Stimulated activated CD8-positive, alpha-beta memory T cell treated with anti-CD3 and anti-CD28 coated beads, Interleukin-2, amount 100 ng/mL, for 1 hour (primary cell): ENCODE measurements at places on chromosomes 3 and 15.

GRCh38 chr3:53192608-53193007 is 31.6 kb downstream of the PRKCD start:
- no peak for DNase-seq

GRCh38 chr3:184134746-184135148 is 411 bp upstream of the EIF2B5 start:
- DNase-seq, result no peak

GRCh38 chr3:151421938-151422337 is 37.4 kb upstream of the P2RY12 start:
- no peak for DNase-seq

GRCh38 chr3:123424321-123424998 is 24.4 kb downstream of the ADCY5 start:
- DNase-seq, result no peak

DNA sequence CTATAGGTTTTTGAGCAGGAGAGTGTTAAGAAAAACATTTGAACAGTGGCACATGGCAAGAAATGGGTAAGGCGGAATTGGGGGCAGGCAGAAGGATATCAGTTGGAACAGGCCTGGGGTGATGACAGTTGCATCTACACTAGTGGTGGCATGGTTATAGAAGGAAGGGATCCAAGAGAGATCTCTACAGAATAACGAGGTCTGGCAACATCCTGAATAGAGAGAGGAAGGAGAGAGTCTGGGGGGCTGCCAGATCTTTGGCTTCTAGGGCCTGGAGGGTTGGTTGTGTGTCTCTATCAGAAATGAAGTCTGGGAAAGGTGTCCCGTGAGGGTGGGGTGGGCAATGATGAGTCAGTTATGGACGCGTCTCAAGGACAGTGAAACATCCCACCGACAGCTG is 26.3 kb downstream of the FSTL1 start:
- DNase-seq, result no peak

- no peak for DNase-seq
These were observed 145.9 kb upstream of the LRRFIP2 start for GRCh38 chr3:37320276-37320675.

DNA sequence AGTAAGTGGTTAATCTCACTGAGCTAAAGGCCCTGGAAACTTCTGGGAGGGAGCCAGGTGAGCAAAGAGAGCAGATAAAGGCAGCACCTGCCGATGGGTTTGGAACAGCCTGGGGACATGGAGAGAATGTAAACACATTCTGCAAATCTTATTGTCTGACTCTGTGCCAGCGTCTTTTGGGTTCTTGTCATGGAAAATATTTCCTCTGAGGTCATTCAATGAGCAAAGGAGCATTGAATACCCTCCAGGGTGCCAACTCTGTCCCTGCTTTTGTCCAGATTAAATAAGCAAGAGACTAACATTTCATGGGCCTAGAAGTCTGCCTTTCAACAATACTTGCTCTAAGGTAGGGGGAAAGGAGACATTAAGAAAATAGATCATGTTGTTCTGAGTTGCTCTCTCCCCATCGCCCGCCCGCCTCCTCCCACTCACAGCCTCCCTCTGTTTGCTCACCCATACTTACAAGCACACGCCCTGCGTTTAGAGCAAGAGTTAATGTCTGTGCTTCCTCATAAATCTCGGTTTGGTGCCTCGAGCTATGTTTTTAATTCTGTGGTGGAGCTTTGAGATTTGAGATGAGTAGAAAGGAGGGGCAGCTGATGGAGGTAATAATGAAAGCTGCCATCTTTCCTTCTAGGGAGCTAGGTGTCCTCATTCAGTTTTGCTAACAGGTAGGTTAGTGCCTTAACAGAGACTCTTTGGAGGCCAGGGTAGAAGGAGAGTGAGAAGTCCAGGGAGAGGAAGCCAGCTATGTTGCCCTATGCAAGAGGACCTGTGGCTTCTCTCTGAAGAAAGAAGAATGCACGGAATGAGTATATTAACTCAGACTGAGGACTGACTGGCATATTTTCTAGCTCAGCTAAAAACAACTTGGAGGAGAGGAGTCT is 132.9 kb downstream of the TPRG1 start:
- DNase-seq, result no peak

DNA sequence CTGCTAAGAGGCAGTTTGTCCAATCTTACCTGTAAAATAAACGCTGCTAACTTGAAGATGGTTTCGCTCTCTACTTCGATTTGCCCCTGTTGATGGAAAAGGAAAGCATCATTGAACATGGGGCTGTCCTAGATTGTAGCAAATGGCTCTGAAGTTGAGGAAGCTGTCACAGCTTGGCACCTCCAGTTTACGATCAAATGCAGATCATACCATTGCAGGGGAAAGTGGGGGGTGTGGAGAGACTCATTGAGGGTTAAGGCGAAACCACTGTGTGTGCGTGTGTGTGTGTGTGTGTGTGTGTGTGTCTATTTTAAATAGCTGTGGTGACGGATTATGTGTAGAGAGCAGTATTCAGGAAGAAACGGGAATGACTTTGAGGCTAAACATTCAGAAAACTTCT is 127.6 kb upstream of the LMOD3 start:
- no peak for DNase-seq

DNA sequence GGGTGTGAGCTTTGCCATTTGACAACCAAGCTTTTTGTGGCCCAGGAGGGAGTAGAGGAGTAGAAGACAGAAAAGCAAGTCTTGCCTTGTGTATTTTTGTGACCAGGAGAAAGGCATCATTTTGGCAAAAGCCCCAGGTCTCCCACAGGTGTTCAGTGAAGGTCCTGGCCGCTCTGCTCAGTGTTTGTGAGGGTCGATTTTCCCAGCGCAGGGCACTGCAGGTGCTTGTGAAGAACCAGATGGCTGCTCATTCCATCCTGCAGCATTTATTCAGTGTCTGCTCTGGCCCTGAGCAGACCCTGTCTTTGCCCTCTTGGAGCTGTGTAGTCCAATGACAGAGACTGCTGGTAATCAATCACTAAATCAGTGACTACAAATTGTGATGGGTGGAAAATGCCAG is 19.5 kb downstream of the TRAK1 start:
- no peak for DNase-seq

GRCh38 chr15:32899126-32899596 is 181.4 kb downstream of the GREM1 start:
- no peak for DNase-seq

- no peak for DNase-seq
These were observed 57.4 kb downstream of the ARHGAP31 start for GRCh38 chr3:119351581-119351980.

DNA sequence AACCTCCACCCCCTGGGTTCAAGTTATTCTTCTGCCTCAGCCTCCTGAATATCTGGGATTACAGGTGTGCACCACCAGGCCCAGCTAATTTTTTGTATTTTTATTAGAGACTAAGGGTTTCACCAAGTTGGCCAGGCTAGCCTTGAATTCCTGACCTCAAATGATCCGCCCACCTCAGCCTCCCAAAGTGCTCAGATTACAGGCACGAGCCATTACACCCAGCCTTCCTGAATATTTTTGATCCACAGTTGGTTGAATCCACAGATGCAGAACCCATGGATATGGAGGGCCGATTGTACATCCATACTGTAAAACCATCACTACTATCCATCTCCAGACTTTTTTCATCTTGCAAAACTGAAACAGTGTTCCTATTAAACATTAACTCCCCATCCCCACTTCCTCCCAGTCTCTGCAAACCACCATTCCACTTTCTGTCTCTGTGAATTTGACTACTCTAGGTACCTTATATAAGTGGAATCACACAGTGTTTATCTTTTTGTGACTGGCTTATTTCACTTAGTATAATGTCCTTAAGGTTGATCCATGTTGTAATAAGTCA is 8.2 kb upstream of the TMEM62 start:
- DNase-seq, result no peak

DNA sequence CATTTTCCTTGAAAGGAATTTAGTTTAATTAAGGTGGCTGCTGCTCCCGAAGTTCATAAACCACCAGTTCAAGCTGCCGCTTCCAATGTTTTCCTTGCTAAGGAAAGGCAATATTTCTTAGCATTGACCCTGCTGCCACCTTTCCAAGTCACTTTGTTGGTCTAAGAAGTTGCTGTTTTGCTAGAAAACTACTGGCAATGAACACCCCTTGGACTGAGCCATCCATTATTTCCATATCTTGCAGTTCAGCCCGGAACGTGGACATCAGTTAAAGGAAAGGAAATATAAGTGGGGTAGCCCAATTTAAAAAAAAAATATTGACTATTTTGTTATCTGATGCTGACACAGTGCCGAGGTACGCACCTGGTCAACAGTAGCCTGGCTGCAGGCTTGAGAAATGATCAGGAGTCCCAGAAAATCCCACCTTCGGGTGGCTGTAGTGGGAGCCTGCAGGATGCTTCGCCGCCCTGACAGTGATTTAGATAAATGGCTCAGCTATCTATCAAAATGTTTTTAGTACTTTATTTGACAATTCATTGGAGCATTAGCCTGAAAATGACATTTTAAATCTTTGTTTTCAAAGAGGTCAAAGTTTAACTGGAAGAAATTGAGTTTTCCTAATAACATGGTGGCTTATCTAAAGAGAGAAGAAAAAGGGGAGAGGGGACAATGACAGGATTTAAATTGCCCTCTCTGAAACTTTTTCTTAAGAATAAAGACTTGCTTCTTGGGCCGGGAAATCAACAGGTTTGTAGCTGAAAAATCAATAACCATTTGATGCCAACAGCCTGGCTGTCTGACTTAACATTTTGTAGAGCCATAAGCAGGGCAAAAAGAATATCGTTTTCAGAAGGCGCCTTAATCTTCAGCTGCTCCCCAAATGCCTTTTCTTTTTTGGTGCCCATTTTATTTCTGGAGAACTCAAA is 1.6 kb downstream of the RARB start:
- no peak for DNase-seq

DNA sequence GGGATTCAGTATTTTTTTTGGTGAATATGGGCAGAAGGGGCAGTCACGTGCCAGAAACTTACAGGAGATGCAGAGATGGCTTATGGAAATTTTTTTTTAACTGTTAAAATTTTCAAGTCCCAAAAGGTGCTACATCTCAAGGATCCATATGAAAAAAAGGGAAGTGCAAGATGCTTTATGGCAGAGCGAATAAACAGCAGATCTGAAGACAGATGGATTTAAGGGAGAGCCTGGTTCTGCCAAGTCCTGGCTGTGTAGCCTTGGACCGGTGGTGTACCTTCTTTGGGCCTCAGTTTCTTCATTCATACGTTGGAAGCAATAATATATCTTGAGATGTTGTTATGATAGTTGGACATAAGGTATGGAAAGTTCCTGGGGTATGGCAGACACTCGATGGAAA is 91.5 kb upstream of the ARRDC4 start:
- DNase-seq, result no peak

DNA sequence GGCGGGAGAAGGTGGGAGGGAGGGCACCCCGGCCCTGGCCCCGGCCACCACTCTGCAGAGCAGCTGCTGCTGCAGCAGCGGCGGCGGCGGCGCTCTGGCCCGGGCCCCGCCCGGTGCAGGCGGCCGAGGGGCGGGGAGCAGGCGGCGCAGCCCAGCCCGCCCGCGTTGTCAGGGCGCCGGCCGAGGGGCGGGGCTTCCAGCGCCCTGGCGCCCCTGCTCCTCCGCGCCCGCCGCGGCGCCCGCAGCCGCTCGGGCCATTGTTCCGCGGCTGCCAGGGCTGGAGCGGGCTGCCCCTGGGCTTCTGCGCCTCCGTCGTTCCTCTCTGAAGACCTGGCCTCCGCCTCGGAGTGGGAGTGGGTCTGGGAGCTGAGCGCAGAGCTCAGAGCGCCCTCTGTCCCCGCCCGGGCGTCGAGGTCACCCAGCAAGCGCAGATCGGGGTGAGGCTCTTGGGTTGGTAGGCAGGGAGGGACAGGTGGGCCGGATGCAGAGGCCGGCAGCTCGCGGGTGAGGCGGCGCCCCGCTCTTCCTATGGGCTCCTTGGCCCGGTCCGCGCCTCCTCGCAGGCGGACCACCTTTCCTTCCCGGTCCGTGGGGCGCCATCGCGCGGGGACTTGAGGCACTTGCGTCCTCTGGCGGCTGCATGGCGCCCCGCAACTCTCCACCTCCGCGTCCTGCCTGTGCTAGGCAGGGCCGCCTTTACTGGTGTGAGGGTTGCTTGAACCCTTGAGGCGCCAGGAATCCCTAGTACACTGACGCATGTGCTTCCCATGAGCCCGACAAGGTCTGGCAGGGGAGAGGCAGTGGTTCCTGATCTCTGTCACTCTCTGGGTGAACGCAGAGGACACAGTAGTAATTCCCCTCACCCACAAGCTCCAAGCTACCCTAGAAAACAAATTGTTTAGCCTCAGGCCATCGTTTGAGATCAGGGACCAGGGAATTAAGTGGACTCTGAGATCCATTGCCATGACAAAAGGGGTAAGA is at the start of gene LPCAT4:
LPCAT4 (minus strand) TSS at position 96 of the 981 bp plus-strand sequence. CDS start 96 bp downstream, outside the sequence.
- DNase-seq, result peak; percentile 81

- no peak for DNase-seq
These were observed 41.2 kb downstream of the MYO5C start for GRCh38 chr15:52254391-52254790.

DNA sequence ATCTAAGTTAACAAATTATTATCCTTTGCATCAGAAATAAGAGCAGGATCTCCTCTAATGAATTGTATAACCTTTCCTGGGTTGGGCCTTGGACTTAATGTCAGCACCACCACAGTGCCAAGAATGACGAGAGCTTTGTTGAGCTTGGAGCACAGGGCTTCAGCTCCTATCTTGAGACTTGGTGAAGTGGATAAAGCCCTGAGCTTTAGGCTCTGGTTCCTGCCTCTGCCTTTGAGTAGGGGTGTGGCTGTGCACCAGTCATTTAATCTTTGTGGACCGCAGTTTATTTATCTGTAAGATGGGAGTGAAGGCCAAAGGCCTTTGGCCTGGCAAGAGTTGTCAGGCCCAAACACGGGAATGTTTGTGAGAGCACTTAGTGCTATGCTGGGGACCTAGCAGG is 162.2 kb downstream of the VGLL4 start:
- no peak for DNase-seq

- DNase-seq, result no peak
These were observed 25.7 kb downstream of the DCLK3 start for GRCh38 chr3:36738702-36739101.

DNA sequence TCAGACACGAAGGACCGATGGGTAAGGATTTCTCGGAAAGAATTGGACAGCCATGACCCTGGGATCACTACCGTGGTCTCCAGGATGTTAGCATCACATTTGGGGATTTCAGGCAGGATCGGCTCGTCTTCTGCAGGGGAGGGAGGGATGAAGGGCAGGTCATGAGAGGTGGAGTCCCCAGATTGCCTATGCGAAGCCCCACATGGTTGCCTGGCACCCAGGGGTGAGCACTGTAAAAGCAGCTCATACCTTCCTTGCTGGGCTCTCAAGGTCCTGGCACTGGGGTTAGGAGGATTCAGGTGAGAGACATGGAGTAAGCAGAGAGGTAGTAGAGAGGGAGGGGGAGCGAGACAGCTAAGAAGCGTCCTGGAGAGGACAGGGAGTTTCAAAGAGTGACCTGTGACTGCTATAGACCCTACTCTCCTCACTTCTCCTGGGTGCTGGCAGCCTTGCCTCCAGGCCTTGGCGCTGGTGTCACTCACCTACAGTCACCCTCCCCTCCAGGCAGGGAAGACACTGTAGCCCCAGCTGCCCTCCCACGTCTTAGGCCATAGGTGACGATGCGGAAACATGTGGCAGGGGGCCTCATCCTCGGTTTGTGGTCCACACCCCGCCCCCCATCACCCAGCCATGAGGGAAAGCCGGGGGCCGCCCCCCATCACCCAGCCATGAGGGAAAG is 15.0 kb upstream of the EHD4 start:
- no peak for DNase-seq
